ENCODE measurements at places on chromosomes 5 and 9. TPM values are rescaled to one million over a fixed set of nuclear protein-coding genes. Genes with fewer than 3 reads are reported as not detected.

The TRIM52 gene
- total RNA-seq: 43.5 TPM

DNA sequence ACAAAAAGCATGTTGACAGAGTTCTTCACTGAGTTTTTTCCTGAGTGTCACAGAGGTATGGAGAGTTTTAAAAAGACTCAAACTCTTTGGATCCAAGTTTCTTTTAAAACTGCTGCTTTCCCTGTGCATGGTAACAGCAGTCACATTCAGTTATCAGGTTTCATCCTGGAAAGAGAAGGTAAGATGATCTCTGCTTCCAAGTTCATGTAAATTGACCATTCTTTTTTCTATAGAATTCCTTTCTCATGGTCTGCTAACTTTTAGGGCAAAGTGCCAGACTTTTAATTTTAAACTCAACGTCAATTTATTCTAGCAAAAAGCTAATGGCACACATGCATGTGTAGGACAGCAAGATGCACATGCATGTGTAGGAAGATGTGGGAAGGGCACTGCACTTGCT, 52.5 kb upstream of the PRLR start:
- peaks cover 3% of the 10 kb centered on the region for H3K27me3 ChIP-seq
- H3K4me3 ChIP-seq: no peak overlapping the region
- DNase-seq: no peak
- H3K36me3 ChIP-seq: no peaks in the 10 kb centered on the region
- no peaks in the 10 kb centered on the region for H3K4me1 ChIP-seq

- no peak for DNase-seq
- H3K27me3 ChIP-seq: no peaks in the 10 kb centered on the region
- no peaks in the 10 kb centered on the region for H3K36me3 ChIP-seq
- H3K27ac ChIP-seq: no peak overlapping the region
- no peak overlapping the region for H3K4me3 ChIP-seq
These were observed 198.0 kb downstream of the HINT1 start for GRCh38 chr5:130966990-130967525.

DNA sequence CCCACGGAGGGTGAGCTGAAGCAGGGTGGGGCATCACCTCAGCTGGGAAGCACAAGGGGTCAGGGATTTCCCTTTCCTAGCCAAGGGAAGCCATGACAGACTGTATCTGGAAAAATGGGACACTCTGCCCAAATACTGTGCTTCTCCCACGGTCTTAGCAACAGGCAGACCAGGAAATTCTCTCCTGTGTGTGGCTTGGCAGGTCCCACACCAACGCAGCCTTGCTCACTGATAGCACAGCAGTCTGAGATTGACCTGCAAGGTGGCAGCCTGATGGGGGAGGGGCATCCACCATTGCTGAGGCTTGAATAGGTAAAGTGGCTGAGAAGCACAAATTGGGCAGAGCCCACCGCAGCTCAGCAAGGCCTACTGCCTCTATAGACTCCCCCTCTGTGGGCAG, 23.2 kb downstream of the RAB3C start:
- H3K36me3 ChIP-seq: no peaks in the 10 kb centered on the region
- no peaks in the 10 kb centered on the region for H3K4me1 ChIP-seq
- H3K27me3 ChIP-seq: no peaks in the 10 kb centered on the region
- DNase-seq: no peak
- no peak overlapping the region for H3K27ac ChIP-seq

GRCh38 chr5:155870636-155871035, 456.3 kb upstream of the SGCD start:
- H3K27ac ChIP-seq: no peak overlapping the region
- H3K4me3 ChIP-seq: no peak overlapping the region
- no peaks in the 10 kb centered on the region for H3K4me1 ChIP-seq
- H3K36me3 ChIP-seq: no peaks in the 10 kb centered on the region
